ENCODE measurements at places on chromosomes 3 and 15.
A peak's percentile ranks its signal among the peaks of the same experiment; 100 is the strongest.

GRCh38 chr15:48989170-48989569, 25.5 kb upstream of the SHC4 start:
- DNase-seq, result no peak

DNA sequence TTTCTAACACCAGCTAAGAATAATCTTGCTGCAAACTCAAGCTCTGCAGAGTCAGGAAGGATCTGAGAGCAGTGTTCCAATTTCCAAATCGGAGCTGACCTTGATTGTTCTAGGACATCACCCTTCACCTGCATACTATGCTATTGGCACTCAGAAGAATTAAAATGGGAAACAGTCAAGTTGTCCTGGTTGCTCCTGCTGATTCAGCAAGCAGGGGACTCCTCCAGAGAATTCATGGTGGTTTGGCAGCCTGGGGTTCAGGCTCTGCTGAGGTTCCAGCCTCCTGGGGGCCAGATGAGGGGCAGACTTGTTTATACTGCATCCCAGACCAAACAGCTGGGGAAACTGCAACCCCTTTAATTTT, 213.7 kb upstream of the ADAMTS9 start:
- no peak for DNase-seq

- no peak for DNase-seq
Measured at GRCh38 chr15:88647351-88648105, 8.7 kb downstream of the ISG20 start.

GRCh38 chr15:101307048-101307896, 12.2 kb upstream of the SNRPA1 start:
- DNase-seq, result no peak

GRCh38 chr15:40982855-40983254, 29.6 kb downstream of the CHAC1 start:
- DNase-seq, result no peak

DNA sequence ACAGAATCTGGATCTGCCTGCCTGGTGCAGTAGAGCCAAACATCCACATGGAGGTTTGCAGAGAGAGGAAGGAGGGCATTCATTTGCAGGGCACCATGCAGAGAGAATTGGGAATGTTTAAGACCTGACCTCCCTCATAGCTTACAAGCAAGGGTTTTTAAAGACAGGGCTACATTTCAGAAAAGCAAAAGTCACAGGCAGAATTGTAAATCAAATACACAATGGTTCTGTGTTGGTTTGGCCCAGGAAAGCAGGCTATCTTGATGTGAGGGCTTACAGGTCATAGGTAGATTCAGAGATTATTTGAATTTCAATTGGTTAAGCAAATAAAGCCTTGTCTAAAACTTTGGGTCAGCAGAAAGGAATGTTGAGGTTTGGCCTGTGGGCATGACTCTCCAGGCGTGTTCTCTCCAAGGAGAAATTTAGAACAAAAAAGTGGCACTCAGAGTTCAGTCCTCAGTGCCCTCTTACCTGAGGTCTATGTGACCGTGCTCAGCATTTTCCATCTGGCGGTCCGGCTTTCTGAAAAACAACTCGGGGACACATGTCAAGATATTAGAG, 91.5 kb downstream of the CD47 start:
- no peak for DNase-seq

DNA sequence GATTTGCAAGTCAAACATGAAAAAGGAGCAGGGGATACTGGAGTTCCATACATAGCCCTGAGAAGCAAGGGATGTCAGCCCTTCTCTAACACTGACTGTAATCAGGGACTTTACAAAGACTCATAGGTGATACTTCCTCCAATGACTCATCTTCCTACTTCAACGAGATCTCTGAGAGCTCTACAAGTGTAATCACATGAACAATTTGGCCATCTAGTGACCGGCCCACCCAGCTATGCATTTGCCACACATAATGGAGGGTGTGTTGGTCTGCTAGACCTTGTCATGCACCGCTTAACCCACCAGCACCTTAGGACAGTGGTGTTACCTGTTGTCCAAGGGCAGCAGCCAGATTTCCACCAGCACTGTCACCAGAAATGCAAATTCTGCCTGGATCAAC, 75.3 kb downstream of the NCEH1 start:
- no peak for DNase-seq

DNA sequence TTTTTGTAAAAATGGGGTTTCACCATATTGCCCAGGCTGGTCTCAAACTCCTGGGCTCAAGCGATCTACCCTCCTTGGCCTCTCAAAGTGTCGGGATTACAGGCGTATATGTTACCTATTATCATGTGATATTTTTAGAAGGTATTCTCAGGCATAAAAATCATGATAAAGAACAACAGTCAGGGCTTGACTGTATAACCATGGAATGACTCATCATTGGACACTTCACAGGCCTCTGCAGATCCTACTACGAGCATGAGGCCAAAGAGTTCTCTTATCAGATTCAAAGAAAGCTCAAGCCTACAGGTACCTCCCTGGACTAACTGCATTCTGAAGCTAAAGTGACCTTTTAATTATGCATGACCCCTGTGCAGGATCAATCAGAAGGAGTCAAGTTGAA, 91.7 kb upstream of the PRICKLE2 start:
- DNase-seq, result no peak

- no peak for DNase-seq
Measured at GRCh38 chr15:73196113-73196512, 143.8 kb downstream of the NEO1 start.

DNA sequence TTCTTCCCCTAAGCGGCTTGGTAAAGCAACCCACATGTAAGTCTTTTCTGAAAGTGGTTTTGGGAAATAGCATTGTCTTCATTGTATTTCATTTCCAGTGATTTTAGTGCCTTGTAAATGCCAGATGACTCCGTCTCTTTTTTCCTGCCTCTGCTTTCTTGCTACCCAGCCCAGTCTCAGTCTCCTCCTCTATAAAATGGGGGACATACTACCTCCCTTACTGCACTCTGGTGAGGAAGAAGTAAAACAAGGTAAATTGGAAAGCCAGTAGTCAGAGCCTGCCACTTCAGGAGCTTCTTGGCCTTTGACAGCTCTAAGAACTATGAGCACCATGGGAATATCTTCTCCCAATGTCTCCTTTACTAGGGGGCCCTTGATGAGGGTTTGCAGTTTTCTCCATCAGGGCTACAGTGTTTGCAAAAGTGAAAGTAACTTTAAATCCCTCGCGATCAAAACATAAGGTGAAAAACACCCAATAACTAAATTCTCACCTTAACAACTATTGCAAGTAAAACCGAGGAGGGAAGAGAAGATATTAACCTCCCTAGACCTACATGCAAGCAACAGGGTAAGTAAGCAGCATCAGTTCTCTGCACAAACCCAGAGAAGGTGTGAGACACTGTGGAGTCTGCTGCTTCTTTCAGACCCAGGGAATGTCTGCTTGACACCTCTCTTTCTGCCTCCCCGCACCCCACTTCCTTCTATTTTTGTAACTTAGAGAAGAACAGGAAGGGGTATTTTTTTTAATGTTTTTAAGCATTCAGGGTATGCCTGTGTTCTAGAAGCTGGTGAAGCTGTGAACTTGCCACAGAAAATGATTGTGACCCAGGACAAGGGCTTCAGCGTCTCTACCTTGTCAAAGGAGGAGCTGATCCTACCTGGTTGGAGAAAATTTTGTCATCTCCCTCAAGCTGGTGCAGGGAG, 159.1 kb upstream of the EOMES start:
- peak; percentile 21 for DNase-seq

DNA sequence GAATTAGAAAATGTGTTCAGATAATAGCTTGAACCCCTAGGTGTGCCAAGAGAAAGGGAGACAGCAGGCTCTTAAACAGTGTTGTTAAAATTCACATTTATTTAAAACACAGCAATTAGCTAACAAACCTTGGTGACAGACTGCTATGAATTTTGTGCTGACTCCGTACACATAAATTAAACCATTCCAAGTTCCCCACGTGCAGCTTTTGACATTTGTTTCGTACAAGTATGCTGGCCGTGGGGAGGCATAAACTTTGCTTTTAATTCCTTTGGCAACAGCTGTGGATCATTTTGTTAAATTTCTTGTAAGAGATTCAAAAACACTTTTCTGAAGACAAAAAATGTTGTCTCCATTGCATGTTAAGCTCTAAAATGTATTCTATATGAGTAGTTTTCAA, 465.3 kb downstream of the FGF12 start:
- no peak for DNase-seq

GRCh38 chr3:192880313-192880712, 37.3 kb downstream of the MB21D2 start:
- no peak for DNase-seq

GRCh38 chr15:67564021-67564967, 21.8 kb downstream of the MAP2K5 start:
- no peak for DNase-seq

DNA sequence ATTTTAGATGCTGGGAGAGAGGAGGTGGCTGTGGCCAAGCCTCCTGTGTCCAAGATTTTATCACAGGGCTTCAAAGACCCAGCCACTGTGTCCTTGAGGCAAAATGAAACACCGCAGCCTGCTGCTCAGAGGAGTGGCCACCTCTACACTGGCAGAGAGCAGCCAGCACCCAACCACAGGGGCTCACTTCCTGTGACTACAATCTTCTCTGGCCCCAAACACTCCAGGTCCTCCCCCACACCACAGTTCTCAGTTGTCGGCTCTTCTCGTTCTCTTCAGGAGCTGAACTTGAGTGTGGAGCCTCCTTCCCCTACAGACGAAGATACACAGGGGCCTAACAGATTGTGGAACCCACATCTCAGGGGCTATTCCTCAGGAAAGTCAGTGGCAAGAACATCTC, 45.6 kb downstream of the CDAN1 start:
- DNase-seq, result peak; percentile 8

- DNase-seq, result no peak
Measured at GRCh38 chr15:42404461-42405235, 45.3 kb downstream of the CAPN3 start.

GRCh38 chr3:171959532-171960089, 79.8 kb upstream of the FNDC3B start:
- no peak for DNase-seq

- DNase-seq, result no peak
Measured at GRCh38 chr15:35695003-35695402, 149.0 kb upstream of the DPH6 start.

GRCh38 chr3:115652738-115653137, 29.4 kb downstream of the GAP43 start:
- DNase-seq, result no peak

DNA sequence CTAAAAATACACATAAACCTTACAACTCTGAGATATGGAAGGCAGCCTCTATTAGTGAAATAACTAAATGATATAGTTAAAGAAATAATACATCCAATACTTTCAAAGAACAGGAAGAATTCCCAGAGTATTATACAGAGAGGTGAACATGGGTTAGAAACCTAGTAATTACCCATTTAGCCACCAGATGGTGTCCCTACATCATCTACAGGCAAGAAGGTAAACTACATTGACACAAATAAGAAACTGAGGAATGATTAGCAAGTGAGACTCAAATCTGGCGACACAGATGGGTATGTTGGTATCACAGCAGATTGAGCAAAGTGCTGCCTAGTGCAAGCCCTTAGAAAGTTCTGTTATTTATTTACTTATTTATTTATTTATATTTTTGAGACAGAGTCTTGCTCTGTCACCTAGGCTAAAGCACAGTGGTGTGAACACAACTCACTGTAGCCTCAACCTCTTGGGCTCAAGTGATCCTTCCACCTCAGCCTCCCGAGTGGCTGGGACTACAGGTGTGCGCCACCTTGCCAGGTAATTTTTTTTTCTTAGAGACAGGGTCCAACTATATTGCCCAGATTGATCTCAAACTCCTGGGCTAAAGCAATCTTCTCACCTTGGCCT, 28.2 kb downstream of the NEK4 start:
- DNase-seq, result no peak

GRCh38 chr3:121995161-121996137, 26.6 kb downstream of the ILDR1 start:
- peak; percentile 45 for DNase-seq

- no peak for DNase-seq
Measured at GRCh38 chr3:172317984-172318383, 130.3 kb downstream of the GHSR start.

GRCh38 chr3:113552851-113553250, 20.5 kb downstream of the SIDT1 start:
- DNase-seq, result no peak

- no peak for DNase-seq
Measured at GRCh38 chr3:53628536-53629401, 134.4 kb downstream of the CACNA1D start.

GRCh38 chr15:91678003-91678402, 175.5 kb upstream of the SLCO3A1 start:
- no peak for DNase-seq

DNA sequence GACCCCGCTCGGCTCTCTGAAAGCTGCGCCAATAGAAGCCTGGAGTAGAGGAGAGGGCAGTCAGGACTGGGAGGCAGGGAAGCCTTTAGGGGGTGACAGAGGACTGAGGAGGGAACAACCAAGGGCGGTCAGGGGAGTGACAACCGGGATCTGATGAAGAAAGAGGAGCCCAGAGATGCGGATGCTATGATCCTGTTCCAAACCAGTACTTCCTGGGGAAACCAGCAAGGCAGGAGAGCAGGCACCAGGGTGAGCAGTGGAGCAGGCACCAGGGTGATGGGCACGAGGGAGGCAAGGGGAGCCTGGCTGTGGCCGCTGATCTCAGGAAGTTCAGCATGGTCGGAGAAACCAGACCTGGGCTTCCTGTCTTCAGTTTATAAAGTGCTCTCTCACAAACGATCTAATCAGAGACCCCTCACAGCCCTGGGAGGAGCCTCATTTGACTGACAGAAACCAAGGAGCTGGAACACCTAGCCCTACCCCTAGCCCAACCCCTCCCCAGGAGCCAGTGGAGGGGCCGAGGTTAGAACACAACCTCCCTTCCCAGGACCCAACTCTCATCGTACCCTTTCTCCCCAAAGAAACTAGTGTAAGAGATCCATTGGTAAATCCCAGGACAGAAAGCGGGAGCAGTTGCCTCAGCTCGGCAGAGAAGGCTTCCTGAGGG, 34.9 kb downstream of the CCDC33 start:
- no peak for DNase-seq

- no peak for DNase-seq
Measured at GRCh38 chr3:159340877-159341500, 539.1 kb downstream of the MFSD1 start.

- DNase-seq, result no peak
Measured at GRCh38 chr3:37864904-37865303, 3.2 kb downstream of the CTDSPL start.

DNA sequence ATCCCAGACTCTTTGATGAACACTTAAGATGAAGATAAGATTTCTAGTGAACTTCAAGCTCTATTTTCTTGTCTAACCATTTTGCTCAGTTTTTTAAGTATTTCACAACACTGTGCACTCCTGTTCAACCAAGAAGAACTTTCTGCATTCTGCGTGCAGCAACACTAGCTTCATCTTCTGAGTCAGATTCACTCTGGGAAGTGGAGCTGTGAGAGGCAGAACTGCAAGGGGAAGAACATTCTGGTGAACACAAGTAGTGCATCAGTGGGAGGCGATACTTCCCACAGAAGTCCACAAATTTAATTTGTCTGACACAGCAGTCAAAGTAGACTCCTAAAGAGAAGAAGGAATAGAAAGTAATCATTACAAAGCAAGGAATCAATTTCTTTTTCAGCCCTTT, 18.1 kb downstream of the LRRC58 start:
- no peak for DNase-seq

- DNase-seq, result no peak
Measured at GRCh38 chr15:78291698-78292097, 7.7 kb downstream of the SKIC8 start.
